NCI-H146 (cell line): ENCODE measurements at places on chromosomes 7 and 10.

GRCh38 chr7:151459726-151460473, 20.0 kb upstream of the CRYGN start:
- DNase-seq: no peak

DNA sequence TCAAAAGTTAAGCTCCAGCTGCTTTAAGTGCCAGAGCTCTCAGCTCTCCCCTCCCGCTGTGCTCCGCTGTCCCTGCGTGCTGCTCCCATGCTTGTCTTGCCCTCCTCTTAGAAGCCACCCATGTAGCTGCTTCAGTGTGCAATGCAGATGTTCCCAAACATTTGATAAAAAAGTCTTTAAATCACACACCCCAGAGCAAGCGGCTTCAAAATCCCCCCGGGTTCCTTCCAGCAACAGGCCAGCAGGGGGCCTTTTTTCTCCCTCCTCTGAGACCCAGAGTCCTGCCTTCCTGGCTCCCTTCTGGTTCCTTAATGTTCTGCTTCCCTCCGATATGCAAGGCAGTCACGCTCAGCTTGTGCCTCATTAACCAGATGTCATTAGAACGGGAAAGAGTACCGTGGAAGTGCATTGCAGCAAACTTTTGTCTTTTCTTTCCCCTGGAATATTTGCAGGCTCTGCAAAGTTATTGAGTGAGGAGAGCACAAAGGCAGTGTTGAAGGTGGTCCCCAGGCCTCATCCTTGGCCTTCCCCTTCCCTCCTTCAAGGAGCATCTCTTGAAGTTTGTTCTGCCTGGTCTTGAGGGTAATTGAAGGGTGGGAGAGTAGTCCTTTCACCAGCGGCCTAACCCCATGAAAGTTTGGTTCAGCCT, 25.5 kb downstream of the LDB3 start:
- no peak for DNase-seq

DNA sequence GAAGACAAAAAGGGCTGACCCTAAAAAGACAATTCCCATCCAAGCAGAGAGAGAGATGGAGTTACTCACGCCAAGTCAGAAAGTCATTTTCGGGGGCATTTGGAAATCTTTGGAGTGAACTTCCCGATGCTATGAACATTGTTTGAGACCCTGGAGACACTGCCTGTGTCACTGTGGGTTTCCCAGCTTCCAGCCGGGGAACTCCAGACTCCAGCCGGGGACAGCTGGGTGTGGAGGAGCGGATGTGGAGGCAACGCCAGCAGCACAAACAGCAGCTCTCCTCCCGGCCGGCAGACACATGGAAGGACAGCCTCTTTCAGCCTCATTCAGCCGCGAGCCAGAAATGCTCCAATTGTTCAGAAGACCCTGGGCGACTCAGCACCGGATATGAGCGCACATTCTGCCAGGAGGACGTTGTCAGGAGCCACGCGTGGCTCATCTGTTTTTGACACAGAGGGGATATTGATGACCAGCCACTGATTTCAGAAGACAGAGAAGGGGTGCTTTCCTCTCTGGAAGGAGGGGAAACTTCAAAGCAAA, 97.6 kb downstream of the PRPF18 start:
- no peak for DNase-seq

DNA sequence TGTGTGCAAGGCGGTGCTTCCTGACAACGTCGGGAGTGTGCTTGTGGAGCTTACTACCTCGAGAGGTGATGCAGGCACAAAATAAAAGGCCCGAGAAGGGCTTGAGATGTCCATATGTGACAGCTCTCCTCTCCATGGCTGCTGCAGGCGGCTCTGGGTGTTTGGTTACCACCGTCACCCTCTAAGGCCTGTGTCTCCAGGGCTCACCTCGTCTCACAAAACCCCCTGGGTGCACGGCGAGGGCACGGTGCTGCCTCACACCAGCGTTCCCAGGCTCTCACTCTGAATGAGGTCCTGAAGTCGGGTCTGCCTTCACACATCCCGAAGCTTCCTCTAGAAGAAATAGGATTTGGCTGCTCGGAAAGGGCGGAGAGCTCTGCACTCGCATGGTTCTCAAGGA, 32.9 kb downstream of the PROSER2 start:
- DNase-seq: no peak

GRCh38 chr7:71912476-71912875, 499.7 kb downstream of the CALN1 start:
- no peak for DNase-seq
